Thoracic aorta (tissue), 2 donors: ENCODE measurements at places on chromosomes 3 and 15. TPM values are rescaled to one million over a fixed set of nuclear protein-coding genes. Genes with fewer than 3 reads are reported as not detected.

GRCh38 chr15:76470691-76471090 lies 134.1 kb downstream of the ISL2 start:
- no peaks in the 10 kb centered on the region for H3K36me3 ChIP-seq
- H3K27ac ChIP-seq, result no peak overlapping the region
- H3K27me3 ChIP-seq, result no peaks in the 10 kb centered on the region
- no peak for DNase-seq
- H3K4me3 ChIP-seq, result no peak overlapping the region
- H3K4me1 ChIP-seq, result no peaks in the 10 kb centered on the region

GRCh38 chr3:32077260-32078084 lies 28.9 kb upstream of the GPD1L start:
- H3K27me3 ChIP-seq, result no peaks in the 10 kb centered on the region
- H3K4me1 ChIP-seq, result peaks cover 5% of the 10 kb centered on the region
- no peak overlapping the region for H3K4me3 ChIP-seq
- no peak overlapping the region for H3K27ac ChIP-seq

GRCh38 chr15:49984436-49984835 lies 134.6 kb downstream of the ATP8B4 start:
- H3K4me3 ChIP-seq, result no peak overlapping the region
- H3K27me3 ChIP-seq, result no peaks in the 10 kb centered on the region
- H3K27ac ChIP-seq, result no peak overlapping the region
- no peaks in the 10 kb centered on the region for H3K36me3 ChIP-seq

GRCh38 chr3:152127058-152127457 lies 141.7 kb upstream of the MBNL1 start:
- no peak for DNase-seq
- H3K4me1 ChIP-seq, result no peaks in the 10 kb centered on the region
- no peaks in the 10 kb centered on the region for H3K27me3 ChIP-seq
- H3K27ac ChIP-seq, result no peak overlapping the region
- H3K36me3 ChIP-seq, result no peaks in the 10 kb centered on the region

GRCh38 chr15:80828796-80829195 lies 49.6 kb downstream of the CEMIP start:
- H3K4me1 ChIP-seq, result peaks cover 4% of the 10 kb centered on the region
- no peak overlapping the region for H3K27ac ChIP-seq
- no peaks in the 10 kb centered on the region for H3K27me3 ChIP-seq
- no peaks in the 10 kb centered on the region for H3K36me3 ChIP-seq

- no peaks in the 10 kb centered on the region for H3K27me3 ChIP-seq
- H3K4me1 ChIP-seq, result no peaks in the 10 kb centered on the region
- no peaks in the 10 kb centered on the region for H3K36me3 ChIP-seq
- no peak overlapping the region for H3K27ac ChIP-seq
These were observed 377.0 kb downstream of the FEZF2 start for GRCh38 chr3:61996366-61996765.

- no peaks in the 10 kb centered on the region for H3K27me3 ChIP-seq
- H3K4me3 ChIP-seq, result no peak overlapping the region
- H3K4me1 ChIP-seq, result peaks cover 7% of the 10 kb centered on the region
- no peak overlapping the region for H3K27ac ChIP-seq
- peaks cover 31% of the 10 kb centered on the region for H3K36me3 ChIP-seq
These were observed 4.9 kb downstream of the MRPL47 start for GRCh38 chr3:179599531-179599930.

GRCh38 chr15:97561529-97561928 lies 399.0 kb upstream of the ARRDC4 start:
- H3K36me3 ChIP-seq, result no peaks in the 10 kb centered on the region
- H3K4me1 ChIP-seq, result no peaks in the 10 kb centered on the region
- no peaks in the 10 kb centered on the region for H3K27me3 ChIP-seq
- no peak overlapping the region for H3K27ac ChIP-seq

- no peak overlapping the region for H3K27ac ChIP-seq
- no peak for DNase-seq
- H3K4me3 ChIP-seq, result no peak overlapping the region
- H3K27me3 ChIP-seq, result no peaks in the 10 kb centered on the region
These were observed 87.6 kb downstream of the RAB11A start for GRCh38 chr15:65956899-65957298.

- H3K27me3 ChIP-seq, result no peaks in the 10 kb centered on the region
- no peaks in the 10 kb centered on the region for H3K4me1 ChIP-seq
- no peaks in the 10 kb centered on the region for H3K36me3 ChIP-seq
- H3K4me3 ChIP-seq, result no peak overlapping the region
- H3K27ac ChIP-seq, result no peak overlapping the region
These were observed 150.5 kb upstream of the IQSEC1 start for GRCh38 chr3:13223574-13224237.

DNA sequence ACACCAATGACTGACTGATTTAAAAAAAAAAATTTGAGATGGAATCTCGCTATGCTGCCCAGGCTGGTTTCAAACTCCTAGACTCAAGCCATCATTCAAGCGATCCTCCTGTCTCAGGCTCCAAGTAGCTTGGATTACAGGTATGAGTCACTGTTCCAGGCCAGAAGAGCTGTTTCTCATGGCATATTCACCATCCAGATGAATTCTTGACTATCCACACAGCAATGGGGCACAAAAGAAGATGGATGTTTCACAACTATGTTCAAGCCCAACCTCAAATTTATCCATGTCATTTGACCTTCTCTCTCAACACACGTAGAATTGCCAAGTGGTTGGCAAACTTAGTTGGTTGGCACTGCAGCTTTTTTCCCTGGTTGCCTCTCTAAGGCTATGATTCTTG lies 40.6 kb downstream of the PRICKLE2 start:
- H3K4me1 ChIP-seq, result peaks cover 56% of the 10 kb centered on the region
- no peak for DNase-seq
- no peaks in the 10 kb centered on the region for H3K36me3 ChIP-seq
- H3K4me3 ChIP-seq, result no peak overlapping the region

GRCh38 chr3:188801393-188801792 lies 370.4 kb upstream of the TPRG1 start:
- H3K27me3 ChIP-seq, result no peaks in the 10 kb centered on the region
- no peak overlapping the region for H3K27ac ChIP-seq
- H3K36me3 ChIP-seq, result no peaks in the 10 kb centered on the region

DNA sequence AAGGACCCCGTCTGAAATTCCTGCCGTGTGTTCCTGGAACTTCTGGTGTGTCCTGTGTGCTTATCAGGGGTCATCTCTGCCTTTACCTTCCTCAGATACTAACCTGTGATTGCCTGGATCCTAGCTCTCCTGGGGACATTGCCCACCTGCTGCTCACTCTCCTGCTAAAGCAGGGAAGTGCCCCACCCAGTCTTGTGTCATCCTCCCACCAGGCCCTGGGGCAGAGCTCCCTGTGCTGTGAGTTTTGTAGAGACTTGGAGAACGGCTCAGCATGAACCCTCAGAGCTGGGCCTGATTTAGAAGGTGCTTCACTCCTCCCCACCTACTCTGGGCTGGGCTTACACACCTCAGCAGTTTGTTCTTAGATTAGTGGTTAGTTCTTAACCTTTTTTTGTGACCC lies 3.8 kb upstream of the TMEM44 start:
- H3K27ac ChIP-seq, result no peak overlapping the region
- H3K36me3 ChIP-seq, result peaks cover 10% of the 10 kb centered on the region
- no peaks in the 10 kb centered on the region for H3K27me3 ChIP-seq
- no peak for DNase-seq
- peaks cover 6% of the 10 kb centered on the region for H3K4me1 ChIP-seq

GRCh38 chr15:69808756-69809155 lies 289.0 kb downstream of the TLE3 start:
- no peak for DNase-seq
- no peak overlapping the region for H3K4me3 ChIP-seq
- H3K27me3 ChIP-seq, result no peaks in the 10 kb centered on the region
- H3K27ac ChIP-seq, result no peak overlapping the region

- H3K4me1 ChIP-seq, result peaks cover 17% of the 10 kb centered on the region
- no peak overlapping the region for H3K4me3 ChIP-seq
- H3K36me3 ChIP-seq, result no peaks in the 10 kb centered on the region
- H3K27me3 ChIP-seq, result no peaks in the 10 kb centered on the region
- no peak for DNase-seq
- peak overlapping the region; percentile 57 for H3K27ac ChIP-seq
These were observed 440.3 kb upstream of the DPH6 start for GRCh38 chr15:35986191-35986721.

NEK11 gene
- total RNA-seq, result 1.8 TPM

REC114 gene
- not detected for total RNA-seq

COX5A gene
- 45.2 TPM for total RNA-seq

CERS3 gene
- total RNA-seq, result not detected
